Left ventricle myocardium inferior (tissue), 1 donor: ENCODE measurements at places on chromosomes 5 and 9. TPM values are rescaled to one million over a fixed set of nuclear protein-coding genes. Genes with fewer than 3 reads are reported as not detected.

- H3K27ac ChIP-seq: no peak overlapping the region
- no peaks in the 10 kb centered on the region for H3K4me1 ChIP-seq
- DNase-seq: no peak
- no peaks in the 10 kb centered on the region for H3K36me3 ChIP-seq
- no peak overlapping the region for H3K4me3 ChIP-seq
- H3K27me3 ChIP-seq: peaks cover 79% of the 10 kb centered on the region
Observed at GRCh38 chr5:17203329-17204132, 13.9 kb upstream of the BASP1 start.

DNA sequence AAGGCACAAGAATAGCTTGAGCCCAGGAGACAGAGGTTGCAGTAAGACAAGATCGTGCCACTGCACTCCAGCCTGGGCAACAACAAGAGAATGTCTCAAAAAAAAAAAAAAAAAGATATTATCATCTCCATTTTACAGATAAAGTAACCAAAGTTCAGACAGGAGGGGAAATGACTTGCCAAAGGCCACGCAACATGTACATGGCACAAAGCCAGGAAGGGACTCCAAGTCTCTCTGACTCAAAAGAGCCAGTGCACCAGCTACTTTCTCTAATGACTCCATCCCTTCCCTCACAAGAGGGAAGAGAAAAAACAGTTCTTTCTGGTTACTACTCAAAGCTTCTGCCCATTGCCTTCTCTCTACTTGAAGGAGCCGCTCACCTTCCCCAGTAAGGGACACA, 34.1 kb downstream of the SIL1 start:
- no peaks in the 10 kb centered on the region for H3K36me3 ChIP-seq
- H3K27me3 ChIP-seq: no peaks in the 10 kb centered on the region
- H3K4me3 ChIP-seq: no peak overlapping the region
- no peaks in the 10 kb centered on the region for H3K4me1 ChIP-seq
- DNase-seq: no peak

- H3K36me3 ChIP-seq: no peaks in the 10 kb centered on the region
- H3K27me3 ChIP-seq: no peaks in the 10 kb centered on the region
- no peak for DNase-seq
- H3K4me1 ChIP-seq: peaks cover 13% of the 10 kb centered on the region
- H3K4me3 ChIP-seq: no peak overlapping the region
Observed at GRCh38 chr5:125011014-125011413, 264.6 kb upstream of the ZNF608 start.

- no peaks in the 10 kb centered on the region for H3K36me3 ChIP-seq
- no peak for DNase-seq
- peaks cover 72% of the 10 kb centered on the region for H3K27me3 ChIP-seq
- H3K4me1 ChIP-seq: no peaks in the 10 kb centered on the region
- H3K27ac ChIP-seq: no peak overlapping the region
- no peak overlapping the region for H3K4me3 ChIP-seq
Observed at GRCh38 chr9:36902080-36902716, 131.9 kb downstream of the PAX5 start.

LAMC3 gene
- 0.66 TPM for total RNA-seq

GRCh38 chr5:140927228-140927573, 1.1 kb downstream of the PCDHAC1 start:
- peak overlapping the region; percentile 64 for H3K4me3 ChIP-seq
- no peak overlapping the region for H3K27ac ChIP-seq
- H3K4me1 ChIP-seq: peaks cover 19% of the 10 kb centered on the region
- H3K27me3 ChIP-seq: peaks cover 92% of the 10 kb centered on the region
- no peaks in the 10 kb centered on the region for H3K36me3 ChIP-seq
- DNase-seq: no peak

RORB gene
- 1.2 TPM for total RNA-seq

GRCh38 chr9:123761905-123762605, 167.9 kb downstream of the DENND1A start:
- H3K27me3 ChIP-seq: no peaks in the 10 kb centered on the region
- peaks cover 21% of the 10 kb centered on the region for H3K4me1 ChIP-seq
- no peak overlapping the region for H3K27ac ChIP-seq
- no peak overlapping the region for H3K4me3 ChIP-seq
- DNase-seq: no peak

- DNase-seq: no peak
- H3K4me3 ChIP-seq: no peak overlapping the region
- H3K4me1 ChIP-seq: peaks cover 9% of the 10 kb centered on the region
Observed at GRCh38 chr9:133780962-133781827, 43.0 kb upstream of the SARDH start.

DNA sequence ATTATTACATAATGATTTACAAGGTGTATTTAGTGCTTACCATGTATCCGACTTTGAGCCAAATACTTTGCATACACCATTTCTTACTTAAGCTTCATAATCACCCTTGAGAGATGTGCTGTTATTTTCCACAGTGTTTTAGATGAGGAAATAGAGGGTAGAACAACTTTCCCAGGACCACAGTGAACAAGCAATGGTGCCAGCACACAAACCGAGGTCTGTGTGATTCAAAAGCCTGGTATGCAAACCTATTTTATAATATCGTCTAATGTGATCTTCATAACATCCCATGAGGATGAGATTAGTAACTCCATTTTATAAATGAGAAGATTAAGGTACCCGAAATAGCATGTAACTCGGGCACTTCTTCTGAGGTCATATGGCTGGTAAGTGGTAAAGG, 294.7 kb downstream of the NSG2 start:
- no peak for DNase-seq
- H3K4me3 ChIP-seq: no peak overlapping the region
- H3K27ac ChIP-seq: no peak overlapping the region
- H3K36me3 ChIP-seq: no peaks in the 10 kb centered on the region

DNA sequence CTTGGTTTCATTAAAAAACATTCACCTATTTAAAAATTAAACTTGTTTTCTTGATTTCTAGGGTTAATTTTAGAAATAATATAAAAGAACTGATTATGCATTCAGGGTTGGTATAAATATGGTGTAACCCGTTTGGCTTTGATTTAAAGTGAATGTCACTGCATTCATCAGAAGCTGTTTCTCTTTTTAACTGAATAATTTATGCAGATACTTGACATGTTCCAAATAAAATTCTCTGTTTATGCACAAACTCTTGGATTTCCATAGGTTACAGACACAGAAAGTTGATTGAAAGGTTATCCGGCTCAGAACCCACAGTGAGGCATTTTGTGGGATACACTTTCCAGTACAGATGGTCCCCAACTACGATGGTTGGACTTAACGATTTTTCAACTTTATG, 161.3 kb downstream of the HACD4 start:
- no peak overlapping the region for H3K4me3 ChIP-seq
- peaks cover 3% of the 10 kb centered on the region for H3K36me3 ChIP-seq
- DNase-seq: no peak
- no peak overlapping the region for H3K27ac ChIP-seq

- no peak for DNase-seq
- no peak overlapping the region for H3K4me3 ChIP-seq
Observed at GRCh38 chr5:56516441-56516840, 283.3 kb upstream of the ANKRD55 start.

DNA sequence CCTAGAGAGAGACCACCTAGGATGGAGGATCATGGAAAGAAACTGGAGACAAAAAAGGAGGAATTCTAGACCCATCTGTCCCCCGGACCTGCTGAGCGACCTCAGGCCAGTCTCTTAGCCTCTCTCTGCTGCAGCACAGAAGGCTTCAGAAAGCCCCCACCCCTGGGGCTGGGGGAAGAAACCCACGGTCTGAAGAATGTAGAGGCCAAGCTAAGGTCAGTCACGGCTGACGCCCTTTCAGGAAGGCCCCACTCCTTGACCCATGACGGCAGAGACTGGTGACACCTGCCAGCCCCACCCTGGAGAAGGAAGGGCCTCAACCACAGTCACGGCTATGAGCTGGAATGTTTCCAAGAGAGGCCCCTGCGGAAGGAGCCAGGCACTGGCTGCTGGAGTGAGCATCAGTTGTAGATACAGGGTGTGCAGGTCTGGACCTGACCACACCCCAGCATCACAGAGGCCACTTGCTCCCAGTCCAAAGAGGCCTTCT, 120.5 kb upstream of the BOD1 start:
- H3K36me3 ChIP-seq: no peaks in the 10 kb centered on the region
- H3K4me1 ChIP-seq: no peaks in the 10 kb centered on the region
- DNase-seq: no peak
- H3K27me3 ChIP-seq: no peaks in the 10 kb centered on the region
- no peak overlapping the region for H3K4me3 ChIP-seq
- H3K27ac ChIP-seq: no peak overlapping the region

PALM2AKAP2 gene
- 90.2 TPM for total RNA-seq
